Activated CD8-positive, alpha-beta memory T cell treated with anti-CD3 and anti-CD28 coated beads for 4 hours (primary cell): ENCODE measurements at places on chromosomes 6 and 20.

DNA sequence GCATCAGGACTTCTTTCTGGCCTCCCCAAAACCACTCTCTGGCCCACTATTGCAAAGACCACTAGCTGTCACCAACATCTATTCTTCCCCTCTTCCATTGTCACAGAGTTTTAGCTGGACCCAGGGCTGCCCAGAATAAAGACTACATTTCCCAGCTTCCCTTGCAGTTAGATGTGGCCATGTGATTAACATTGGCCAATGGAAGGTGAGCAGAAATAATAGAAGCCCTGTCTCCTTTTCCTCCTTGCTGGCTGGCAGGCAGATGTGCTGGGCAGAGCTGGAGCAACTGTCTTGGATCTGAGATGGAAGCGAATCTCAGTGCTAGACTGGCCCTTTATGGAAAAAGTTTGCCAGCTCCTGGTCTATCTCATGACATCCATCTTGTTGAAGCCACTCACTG lies 97.0 kb downstream of the KCNB1 start:
- no peak for DNase-seq

DNA sequence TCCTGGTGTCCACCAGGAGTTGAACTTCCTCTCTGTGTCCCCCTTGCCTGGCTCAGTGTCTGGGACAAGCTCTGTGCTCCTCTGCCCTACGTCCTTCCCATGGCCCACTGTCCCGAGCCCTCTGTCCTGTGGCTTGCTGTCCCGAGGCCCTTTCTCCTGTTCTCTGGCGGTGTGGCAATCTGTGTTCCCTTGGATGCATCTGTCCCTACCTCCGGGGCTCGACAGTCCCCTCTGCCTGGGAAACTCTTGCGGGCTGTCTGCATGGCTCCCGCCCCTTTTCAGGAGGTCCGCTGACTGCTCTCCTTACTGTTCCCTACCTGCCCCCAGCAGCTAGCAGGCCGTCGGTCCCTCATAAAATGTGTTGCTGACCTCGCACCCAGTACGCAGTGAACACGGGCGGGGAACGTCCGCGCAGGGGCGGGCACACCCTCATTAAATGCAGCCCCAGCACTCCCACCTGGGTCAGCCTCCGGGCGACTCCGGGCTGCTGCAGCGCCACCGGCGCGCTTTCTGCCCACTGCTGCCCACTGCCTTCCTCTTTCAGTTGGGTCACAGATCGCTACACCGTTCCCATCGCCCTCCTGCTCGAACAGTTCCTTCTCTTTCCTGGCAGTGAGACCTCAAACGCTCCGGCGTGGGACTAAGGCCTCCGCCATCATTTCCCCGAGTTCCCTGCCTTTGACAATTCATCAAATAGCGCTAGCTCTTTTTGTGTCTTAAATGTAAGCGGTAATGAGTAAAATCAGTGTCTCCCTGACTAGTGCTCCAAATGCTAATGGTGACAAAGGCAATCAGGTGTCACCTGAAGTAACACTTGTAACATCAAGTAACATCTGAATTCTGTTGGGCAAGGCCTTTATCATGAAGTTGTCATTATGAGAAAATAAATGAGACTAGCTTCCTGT lies 60.5 kb downstream of the RSPH3 start:
- DNase-seq = no peak

GRCh38 chr6:169490246-169490641 lies 211.6 kb downstream of the WDR27 start:
- no peak for DNase-seq

DNA sequence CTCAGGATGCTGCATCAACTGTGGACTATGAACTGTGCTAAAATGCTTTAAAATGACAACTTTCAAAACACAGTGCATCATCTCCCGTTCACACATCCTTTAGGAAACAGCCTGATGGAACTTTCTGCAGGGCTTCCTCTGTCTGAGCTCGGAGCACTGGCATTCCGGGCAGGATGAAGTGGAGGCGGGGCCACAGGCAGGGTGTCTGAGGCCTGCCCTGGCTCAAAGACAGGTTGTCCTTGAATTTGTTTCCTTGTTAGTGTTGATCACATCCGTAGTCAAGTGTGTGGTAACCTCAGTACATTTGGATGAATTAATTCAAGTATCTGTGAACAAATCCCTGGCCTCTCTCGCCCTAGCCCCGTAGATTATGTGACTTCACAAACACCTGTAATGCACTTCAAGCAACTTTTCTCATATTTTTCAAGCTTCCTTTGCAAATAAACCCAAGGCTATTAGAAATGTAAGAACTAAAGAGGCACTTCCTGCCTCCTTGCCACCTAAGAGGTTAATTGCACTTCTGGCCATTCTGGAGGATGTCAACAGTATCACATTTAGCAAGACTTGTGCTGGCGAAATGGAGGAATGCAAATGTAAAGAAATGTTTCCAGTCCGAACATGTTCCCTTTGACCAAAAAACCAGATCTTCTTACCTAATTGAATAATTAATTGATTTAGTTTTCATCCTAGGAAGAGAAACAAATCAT lies 3.1 kb downstream of the CD93 start:
- no peak for DNase-seq

- DNase-seq = no peak
Observed at GRCh38 chr20:53002786-53003185, 30.6 kb downstream of the TSHZ2 start.
